ENCODE measurements at places on chromosomes 11 and 22.

GRCh38 chr22:49093192-49093880 is 734.3 kb downstream of the BRD1 start:
- DNase-seq, result no peak

DNA sequence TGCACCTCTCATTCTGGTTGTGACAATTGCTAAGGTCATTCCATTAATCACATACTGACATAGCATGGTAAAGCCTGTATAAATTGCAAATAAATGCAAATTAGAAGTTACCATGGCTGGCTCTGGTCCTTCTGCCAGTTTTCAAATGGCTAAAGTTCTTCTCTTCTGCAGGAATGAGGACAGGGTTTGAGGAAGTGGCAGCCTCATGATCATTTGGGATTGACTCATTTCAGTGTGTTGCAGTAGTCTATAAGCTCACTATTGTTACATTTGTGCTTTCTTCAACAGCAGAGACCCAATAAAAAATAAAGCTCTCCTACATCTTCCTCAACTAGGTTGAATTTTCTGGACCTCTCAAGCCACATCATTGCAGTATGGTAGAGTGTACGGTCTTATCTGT is 60.3 kb downstream of the NECTIN1 start:
- DNase-seq, result no peak

DNA sequence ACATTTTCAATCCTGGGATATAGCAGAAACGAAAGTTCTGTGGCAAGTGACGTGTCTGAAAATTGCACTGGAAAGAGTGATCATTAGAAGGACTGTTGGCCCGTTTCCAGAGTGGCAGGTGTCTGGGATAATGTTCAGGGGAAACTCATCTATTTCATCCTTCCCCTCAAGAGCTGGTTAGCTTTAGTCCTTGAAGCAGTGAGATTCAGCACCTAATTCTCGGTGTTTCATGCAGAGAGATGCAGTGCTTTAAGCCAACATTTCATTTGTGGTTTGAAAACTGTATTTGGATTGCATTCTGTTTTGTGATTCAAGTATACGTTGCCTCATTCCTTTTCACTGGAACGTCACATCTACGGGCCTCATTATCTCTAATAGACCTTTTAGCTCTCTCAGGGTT is 205.0 kb upstream of the RAG2 start:
- DNase-seq, result no peak

DNA sequence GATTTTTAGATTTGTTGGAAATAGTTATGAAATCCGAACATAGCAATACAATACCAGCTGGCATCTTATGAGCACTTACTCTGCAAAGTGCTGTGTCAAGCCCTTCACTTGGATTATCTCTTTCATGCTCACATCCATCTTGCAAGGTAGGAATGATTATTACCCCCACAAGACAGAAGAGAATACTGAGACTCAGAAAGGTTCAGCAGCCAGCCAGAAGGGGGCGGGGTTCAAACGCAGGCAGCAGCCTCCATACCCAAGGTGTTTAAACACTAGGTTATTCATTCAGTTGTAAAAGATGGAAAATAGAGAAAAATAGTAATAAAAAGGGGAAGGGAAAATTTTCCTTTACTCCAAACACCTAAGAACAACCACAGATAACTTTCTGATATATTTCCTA is 158.5 kb downstream of the CCDC34 start:
- no peak for DNase-seq

- no peak for DNase-seq
These were observed 5.9 kb upstream of the APOL6 start for GRCh38 chr22:35642305-35642741.

GRCh38 chr11:27431808-27432207 is 40.8 kb downstream of the LGR4 start:
- DNase-seq, result no peak

DNA sequence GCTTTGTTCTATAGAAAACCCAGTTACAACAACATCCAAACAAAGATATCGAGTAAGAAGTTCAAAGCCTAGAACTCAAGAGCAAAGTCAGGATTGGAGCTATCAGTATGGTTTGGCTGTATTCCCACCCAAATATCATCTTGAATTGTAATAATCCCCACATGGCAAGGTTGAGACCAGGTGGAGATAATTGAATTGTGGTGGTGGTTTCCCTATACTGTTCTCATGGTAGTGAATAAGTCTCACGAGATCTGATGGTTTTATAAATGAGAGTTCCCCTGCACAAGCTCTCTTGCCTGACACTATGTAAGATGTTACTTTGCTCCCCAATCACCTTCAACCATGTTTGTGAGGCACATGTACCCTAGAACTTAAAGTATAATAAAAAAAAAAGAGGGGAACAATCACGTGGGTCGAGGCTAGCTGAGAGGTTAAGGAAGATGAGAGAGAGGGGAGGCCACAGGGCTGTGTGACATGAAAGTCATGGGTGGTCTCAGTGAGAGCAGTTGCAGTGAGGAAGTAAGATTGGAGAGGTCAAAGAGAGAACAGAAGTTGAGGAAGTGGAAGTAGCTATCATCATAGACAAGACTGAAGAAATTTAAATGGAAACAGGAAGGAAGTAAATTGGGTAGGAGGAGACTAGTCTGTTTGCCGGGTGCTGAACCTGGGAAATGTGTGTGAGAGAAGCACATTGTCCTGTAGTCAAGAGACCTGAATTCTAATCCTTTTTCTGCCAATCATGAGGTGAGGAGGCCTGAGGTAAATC is 80.1 kb upstream of the CD44 start:
- DNase-seq, result no peak

DNA sequence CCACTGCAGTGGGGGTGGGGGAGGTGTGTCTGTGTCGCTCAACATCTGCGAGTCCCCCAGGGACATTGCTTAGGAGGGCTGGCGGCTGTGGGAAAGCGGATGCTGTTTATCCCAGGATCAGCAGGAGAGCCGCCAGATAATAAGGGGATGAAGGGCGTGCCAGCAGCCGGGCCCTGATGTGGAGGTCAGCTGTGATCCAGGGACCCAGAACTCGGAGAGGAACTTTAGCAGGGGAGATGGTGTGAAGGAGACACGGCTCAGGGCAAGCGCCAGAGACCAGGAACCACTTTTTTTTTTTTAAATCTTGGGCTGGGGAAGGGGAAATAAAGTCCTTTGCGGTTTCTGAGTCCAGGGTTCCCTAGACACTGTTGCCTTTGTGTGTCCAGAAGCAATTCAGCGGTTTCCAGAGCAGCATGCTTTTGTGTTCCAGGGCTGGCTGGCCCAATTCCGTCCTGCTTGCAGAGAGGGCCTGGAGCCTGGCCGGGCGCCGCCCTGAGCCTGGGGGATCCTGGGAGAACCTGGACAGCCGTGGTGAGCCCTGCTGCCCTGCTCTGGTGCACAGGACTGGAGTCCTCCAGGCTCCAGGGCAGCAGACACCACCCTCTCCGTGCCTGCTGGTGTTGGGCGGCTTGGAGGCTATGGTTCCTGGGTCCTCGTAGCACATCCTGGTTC is at the start of gene GRAMD4:
Gene GRAMD4 (plus strand): TSS at position 557 of the 672 bp plus-strand sequence. CDS start 6,414 bp downstream, outside the sequence.
- no peak for DNase-seq

DNA sequence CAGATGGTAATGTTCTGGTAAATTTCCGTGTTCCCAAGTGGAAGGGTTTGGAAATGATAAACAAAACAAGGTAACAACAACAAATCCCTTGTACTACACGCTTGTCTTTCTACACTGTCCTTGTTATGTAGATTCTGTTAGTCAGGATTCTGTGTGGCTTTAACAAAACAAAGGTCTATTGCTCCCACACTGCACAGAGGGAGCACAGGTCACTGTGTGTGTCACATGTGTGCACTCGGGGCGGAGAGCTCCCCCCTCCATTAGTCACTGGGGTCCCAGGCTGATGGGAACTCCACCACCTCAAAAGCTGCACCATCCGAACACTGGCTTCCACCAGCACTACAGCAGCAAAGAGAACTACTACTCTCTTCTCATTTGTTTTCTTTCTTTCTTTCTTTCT is 227.9 kb downstream of the NTM start:
- DNase-seq, result no peak

DNA sequence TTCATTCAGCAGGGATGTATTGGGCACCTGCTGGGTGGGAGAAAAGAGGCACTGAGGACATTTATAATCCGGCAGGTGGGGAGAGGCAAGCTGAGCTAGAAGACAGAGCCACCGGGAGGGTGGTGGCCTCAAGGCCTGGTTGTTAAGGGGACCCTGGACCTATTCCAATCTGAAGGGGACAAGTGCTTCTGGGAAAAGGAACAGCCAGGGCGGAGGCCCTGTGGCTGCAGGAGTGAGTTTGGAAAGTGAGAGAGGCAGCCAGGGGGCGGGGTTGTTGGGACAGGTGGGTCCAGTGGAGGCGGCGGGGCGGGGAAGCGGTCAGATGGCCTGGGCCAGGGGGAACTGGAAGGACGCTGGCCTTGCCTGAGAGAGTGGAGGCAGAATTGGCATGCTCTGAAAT is 29.1 kb downstream of the ANO1 start:
- no peak for DNase-seq

- DNase-seq, result no peak
These were observed 16.9 kb upstream of the TMEM135 start for GRCh38 chr11:87020764-87021365.

- no peak for DNase-seq
These were observed 49.7 kb downstream of the CCDC34 start for GRCh38 chr11:27313157-27313821.

DNA sequence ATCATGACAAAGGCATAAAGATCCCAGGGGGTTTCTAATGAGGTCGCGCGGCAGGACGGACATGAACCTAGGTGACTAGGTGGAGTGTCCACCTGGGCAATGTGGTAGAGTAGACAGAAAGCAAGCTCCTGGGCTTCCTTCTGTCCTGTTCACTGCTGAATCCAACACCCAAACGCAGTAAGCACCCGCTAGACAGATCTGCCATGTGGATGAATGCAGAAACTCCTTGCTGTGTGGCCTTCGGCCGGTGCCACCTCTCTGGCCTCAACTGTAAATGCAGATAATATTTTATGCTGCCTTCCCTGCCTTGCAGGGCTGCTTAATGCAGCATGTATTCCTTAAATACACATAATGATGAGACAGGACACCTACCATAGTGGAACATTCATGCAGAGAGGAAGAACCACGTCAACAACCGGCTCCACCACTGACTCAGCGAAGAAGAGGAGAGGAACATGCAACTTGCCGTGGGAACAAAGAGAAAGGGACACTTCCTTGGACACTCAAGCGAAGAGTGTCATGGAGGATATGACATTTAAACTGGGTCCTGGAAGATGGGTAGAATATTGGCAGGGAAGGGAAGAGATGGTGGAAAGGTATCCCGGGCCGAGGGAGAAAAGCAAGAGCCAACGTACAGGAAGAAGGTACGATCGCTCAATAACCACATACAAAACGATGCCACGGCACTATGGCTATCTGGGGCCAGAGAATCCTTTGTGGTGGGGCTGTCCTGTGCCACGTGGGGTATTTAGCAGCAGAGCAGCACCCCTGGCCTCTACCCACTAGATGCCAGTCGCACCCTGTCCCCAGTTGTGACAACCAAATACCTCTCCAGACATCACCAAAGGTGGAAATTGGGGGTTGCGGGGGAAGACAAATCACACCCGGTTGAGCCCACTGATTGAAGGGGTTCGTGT is 30.8 kb downstream of the MYH9 start:
- peak; percentile 67 for DNase-seq

GRCh38 chr11:114302663-114303062 is 6.5 kb downstream of the NNMT start:
- no peak for DNase-seq

DNA sequence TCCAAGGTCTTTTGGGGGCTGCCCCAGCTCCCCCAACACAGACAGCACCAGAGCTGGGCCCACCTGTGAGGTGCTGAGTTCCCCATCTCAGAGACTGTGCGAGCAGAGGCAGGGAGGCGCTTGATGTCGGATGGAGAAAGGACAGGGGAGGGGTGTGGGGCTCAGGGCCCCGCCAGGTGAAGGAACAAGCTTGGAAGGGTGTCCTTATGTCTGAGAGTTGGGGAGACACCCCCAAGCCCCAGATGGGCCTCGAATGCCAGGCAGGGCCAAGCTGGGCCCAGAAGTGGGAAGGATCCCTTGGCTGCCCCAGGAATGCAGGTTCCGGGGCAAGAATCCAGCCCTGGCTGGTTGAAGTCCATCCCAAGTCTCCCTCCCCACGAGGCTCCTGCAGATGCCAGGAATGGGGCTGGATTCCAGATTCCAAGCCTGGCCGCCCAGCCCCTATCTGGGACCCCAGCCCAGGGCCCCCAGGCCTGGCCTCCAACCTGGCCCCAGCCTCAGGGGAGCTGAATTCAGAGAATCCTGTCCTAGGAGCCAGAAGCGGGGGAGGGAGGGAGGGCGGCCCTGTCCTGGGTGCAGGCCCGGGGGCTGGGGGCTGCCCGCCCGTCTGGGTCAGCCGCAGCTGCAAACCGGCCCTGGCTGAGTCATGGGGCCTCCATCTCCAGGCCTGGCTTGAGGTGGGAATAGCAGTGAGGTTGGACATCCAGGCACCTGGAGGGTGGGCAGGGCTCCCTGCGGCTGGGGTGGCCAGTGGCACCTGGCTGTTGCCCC is 50.9 kb downstream of the CDKN1C start:
- no peak for DNase-seq

GRCh38 chr22:20422271-20423007 is 15.2 kb downstream of the SCARF2 start:
- no peak for DNase-seq

GRCh38 chr11:102239911-102240310 is 77.4 kb upstream of the BIRC3 start:
- DNase-seq, result no peak

DNA sequence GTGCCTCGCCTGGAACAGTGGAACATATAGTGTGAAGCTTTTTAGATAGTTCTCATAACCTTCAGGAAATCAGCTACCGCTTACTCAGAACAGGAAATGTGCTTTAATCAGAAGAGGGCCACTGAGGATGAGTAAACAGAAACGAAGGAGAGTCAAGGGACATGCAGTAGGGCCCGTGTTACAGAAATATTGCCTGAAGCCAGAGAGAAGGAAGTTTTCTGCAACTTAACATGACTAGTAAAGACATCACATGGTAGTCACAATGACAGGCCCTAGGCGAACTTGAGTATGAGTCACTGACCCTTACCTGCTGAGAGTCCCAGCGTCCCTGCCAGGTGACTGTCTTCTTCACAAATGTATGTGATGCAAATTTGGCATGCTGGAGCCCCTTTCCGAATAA is 39.4 kb downstream of the CARD18 start:
- DNase-seq, result peak; percentile 39

GRCh38 chr22:44693756-44694155 is 8.2 kb upstream of the PRR5 start:
- no peak for DNase-seq

- DNase-seq, result no peak
These were observed 712.8 kb upstream of the CNTN5 start for GRCh38 chr11:98307827-98308491.

- no peak for DNase-seq
These were observed 29.8 kb downstream of the PIK3IP1 start for GRCh38 chr22:31262312-31263133.

GRCh38 chr11:78291503-78292108 is 102.9 kb downstream of the USP35 start:
- no peak for DNase-seq

All from CD4-positive, alpha-beta T cell treated with Interleukin-1 beta for 1 hour (primary cell).